ENCODE measurements at places on chromosomes 3 and 15.

- peak; percentile 56 for DNase-seq
Measured at GRCh38 chr3:112136959-112137693, 4.1 kb upstream of the GCSAM start.

- no peak for DNase-seq
Measured at GRCh38 chr3:189842681-189843602, 211.8 kb downstream of the TP63 start.

DNA sequence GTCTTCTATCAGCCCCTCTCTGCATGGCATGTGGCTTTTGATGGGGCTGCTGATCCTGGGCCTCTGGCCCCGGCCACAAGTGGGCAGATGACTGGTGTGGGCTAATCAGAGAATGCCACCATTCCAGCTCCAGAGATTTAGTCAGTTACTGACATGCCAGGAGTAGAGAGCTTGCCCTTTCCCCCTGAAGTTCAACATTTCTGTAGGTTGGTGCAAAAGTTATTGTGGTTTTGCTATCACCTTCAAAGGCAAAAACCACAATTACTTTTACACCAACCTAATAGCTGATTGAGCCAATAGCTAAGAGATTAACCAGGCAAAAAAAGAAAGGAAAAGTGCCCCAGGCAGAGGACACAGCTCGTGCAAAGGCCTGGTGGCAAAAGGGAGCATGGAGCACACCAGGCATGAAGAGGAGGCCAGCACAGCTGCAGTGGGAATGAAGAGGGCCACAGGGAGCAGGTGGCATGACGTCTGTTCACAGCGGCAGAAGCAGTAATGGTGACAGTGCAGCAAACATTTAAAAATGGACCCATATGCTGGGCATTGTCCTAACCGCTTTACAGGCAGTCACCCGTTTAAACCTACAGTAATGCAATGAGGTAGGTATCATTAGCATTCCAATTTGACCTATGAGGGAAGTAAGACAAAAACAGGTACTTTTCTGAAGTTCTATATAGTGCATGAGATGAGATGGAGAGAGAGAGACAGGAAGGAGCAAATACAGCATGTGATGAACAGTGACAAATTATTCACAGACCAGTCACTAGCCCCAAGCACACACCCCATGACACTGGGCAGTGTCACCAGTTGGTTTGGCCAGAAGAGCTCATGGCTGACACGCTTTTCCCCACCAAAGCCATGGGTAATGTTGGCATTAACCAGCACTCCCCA, 373.0 kb upstream of the PROK2 start:
- DNase-seq: peak; percentile 88

DNA sequence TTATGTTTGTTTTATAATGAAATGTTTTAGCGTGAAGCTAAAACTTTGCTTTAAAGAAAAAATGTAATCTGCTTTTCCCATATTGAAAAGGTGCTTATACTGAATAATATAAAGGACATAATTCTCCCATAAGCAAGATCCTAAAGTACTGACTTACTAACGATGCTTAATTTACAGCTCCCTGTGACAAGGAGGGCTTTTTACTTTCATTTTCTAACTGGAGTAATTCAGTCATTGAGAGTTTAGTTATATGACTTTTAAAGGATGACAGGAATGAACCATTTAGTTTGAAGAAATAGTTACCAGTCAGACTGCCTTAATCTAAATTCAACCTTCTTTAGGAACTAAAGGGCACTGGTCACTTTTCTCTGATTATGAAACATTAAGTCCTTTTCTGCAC, 19.3 kb upstream of the ZPLD1 start:
- DNase-seq: no peak

- peak; percentile 88 for DNase-seq
Measured at GRCh38 chr3:32684800-32685542, at the start of gene CNOT10. TSS of gene CNOT10 (plus strand) at chr3:32685188. CDS start at chr3:32685461, 273 bp downstream.

- DNase-seq: no peak
Measured at GRCh38 chr15:65553691-65554090, 23.4 kb downstream of the HACD3 start.

DNA sequence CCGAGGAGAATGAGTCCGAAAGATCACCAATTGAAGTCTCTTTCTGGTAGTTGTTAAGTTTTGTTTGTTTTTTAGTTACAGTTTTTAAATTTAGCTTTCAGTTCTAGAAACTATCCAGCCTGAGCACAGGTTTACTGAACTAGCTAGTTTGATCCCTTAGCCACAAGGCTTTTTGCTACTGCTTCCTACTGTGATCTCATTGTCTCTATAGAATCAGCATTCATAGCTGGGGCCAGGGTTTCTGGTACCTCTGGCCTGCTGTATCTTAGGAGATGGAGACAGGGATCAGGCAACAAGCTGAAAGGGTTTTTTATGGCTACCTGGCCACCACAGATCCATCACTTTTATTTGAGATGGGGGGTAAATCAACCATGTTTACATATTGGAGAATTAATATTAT, 37.0 kb downstream of the GOLM2 start:
- no peak for DNase-seq

DNA sequence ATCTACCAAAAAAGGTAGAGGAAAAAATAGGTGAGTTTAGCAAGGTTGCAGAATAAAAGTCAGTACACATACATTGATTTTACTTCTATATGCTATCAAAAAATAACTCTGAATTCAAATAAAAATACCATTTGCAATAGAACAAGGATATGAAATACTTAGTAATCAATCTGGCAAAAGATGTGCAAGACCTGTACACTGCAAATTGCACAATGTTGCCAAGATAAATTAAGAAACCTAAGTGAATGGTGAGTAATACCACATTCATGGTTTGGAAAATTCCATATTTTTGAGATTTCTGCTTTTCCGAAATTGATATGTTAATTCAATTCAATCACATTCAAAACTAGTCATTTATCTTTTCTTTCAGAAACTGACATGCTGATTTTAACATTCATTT, 464.8 kb downstream of the EPHA3 start:
- DNase-seq: no peak

DNA sequence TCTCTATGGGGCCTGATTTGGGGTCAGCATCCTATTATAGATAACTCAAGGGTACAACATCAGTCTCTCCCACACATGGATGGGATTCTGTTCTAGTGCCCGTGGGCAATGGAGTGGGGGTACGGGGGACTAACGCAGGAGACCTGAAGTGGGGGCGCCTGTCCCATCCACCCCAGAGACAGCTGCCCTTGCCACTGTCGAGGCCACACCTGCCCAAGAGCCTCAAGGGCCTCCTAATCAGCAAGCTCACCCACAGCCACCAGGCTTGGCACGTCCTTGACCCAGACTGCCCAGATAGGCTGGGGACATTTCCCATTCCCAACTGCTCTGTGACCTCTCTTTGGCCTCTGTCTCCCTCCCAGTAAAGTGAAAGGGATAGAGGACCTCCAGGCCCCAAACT, 8.5 kb upstream of the ISLR2 start:
- no peak for DNase-seq

- DNase-seq: no peak
Measured at GRCh38 chr15:61205346-61205921, 23.7 kb downstream of the RORA start.

DNA sequence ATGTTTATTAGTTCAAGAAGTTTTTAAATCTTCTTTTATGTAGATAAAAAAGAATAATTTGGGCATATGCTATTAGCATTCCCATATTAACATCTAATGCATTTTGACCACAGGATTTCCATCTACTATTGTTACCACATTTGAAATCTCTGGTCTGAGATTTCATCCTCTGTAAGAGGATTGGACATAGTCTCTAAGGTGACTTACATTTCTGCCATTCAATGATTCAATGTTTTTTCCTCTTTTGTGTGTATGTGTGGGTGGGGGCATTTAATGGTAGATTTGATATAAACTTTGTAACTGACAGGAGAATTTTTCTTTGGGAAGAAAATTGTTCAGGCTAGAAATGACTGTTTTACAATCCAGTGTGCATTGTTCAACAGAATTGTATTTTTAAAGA, 307.3 kb upstream of the RBMS3 start:
- no peak for DNase-seq

DNA sequence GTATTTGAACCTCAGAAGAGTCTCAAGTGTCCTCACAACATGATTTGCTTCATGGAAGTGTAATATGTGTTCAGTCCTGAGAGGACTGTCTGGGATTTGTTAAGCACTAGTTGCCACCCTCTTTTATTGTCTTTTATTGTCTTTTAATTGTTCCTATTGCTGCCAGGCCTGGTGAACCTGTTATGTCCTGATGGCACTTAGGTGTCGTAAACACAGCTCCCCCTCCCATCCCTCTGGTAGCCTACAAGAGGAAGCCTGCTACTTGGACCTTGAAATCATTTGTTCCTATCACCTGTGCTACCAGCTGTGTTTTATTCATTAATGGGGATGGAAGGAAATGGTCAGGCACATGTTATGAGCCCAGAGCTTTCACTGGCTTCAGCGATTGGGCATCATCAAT, 19.3 kb downstream of the CCNB2 start:
- no peak for DNase-seq

DNA sequence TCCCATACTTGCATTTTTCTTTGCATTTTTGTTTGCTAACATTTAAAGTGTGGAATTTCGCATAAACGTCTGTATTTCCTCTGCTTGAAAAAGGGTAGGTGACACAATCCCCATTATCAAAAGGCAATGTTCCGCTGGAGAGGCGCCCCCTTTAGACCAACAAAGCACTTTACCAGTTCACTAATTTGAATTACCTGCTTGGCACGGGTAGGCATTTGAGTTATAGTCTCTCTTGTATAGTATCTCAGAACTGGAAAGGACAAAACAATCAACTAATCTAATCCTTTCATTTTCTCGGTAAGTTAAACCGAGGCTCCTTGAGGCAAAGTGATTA, 775 bp upstream of the CCDC39 start:
- peak; percentile 73 for DNase-seq

GRCh38 chr15:91947683-91948608, 94.4 kb downstream of the SLCO3A1 start:
- no peak for DNase-seq

DNA sequence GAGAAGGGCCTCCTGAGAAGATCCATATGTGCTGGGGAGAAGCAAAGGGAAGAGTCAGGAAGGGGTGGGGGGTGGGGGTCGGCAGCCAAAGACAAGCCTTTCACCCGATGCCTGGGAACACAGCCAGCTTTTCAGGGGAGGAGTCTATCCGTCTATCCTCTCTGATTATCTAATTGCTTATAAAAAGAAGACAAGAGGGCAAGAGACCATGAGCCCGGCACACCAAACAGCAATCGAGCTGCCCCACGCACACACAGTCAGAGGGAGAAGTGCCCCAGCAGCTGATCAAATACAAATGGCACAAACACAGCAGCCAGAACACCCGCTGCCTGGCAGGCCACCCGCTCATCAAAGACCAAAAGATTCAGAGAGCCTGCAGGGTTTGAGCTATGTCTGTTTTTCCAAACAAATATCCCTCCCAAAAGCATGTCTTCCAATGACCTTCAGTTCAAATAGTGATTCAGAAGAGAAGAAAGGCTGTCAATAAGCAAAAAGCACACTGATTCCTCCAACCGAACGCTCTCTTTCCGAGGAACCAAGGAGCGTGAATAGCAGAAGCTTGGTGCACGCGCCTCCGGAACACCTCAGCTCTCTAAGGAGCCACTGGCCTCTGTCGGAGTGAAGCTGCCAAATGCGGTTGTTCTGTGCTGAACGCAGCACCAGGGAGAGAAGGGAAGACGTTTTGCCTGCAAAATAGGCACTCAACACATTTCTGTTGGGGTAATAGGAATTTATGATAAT, 419.2 kb downstream of the OCA2 start:
- peak; percentile 89 for DNase-seq

DNA sequence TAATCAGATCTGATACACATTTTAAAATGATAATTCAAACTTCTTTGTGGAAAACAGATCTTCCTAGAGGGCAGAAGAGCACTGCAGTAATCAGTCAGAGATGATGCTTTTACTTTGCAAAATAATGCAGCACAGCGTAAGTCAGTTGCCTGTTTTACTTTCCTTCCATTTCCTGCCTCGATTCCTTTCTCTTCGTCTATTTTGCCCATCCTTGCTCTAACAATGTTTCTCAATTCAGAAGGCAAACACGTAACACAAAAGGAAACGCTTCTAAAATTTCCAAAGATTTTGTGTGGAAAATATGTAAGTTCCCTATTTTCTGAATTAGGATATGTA, 119.9 kb downstream of the P3H2 start:
- DNase-seq: no peak

- no peak for DNase-seq
Measured at GRCh38 chr3:45793482-45794176, 2.7 kb downstream of the SLC6A20 start.

GRCh38 chr15:57152666-57153539, 223.4 kb upstream of the CGNL1 start:
- no peak for DNase-seq

- no peak for DNase-seq
Measured at GRCh38 chr15:78681281-78682003, 40.4 kb upstream of the CHRNB4 start.

DNA sequence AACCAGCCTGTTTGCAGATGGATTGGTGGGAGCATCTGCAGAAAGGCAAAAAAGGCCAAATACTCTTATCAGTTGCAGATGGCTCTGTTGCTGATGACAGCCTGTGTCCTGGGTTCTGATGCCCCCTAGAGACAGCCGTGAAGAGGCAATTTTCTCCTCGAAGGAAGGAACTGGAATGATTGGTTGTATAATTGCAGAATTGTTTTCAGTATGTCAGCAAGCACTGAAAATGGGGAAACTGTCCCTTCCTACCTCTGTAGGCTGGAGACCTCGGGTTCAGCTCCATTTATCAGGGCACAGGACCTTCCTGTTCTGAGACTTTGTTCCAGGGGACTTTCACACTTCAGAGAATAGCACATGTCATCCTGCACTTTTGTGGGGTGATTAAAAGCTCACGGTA, 103.0 kb downstream of the PGPEP1L start:
- peak; percentile 40 for DNase-seq

- no peak for DNase-seq
Measured at GRCh38 chr3:73653877-73654276, 29.1 kb upstream of the PDZRN3 start.

DNA sequence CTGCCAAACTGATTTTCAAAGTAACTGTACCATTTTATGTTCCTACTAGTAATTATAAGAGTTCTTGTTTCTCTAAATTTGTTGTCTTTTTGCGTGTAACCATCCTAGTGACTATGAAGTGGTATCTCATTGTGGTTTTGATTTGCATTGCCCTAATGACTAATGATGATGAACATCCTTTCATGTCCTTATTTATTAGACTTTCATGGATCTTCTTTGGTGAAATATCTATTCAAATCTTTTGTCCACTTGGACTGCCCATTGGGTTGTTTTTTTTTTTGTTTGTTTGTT, 3.6 kb downstream of the OXSR1 start:
- DNase-seq: no peak

DNA sequence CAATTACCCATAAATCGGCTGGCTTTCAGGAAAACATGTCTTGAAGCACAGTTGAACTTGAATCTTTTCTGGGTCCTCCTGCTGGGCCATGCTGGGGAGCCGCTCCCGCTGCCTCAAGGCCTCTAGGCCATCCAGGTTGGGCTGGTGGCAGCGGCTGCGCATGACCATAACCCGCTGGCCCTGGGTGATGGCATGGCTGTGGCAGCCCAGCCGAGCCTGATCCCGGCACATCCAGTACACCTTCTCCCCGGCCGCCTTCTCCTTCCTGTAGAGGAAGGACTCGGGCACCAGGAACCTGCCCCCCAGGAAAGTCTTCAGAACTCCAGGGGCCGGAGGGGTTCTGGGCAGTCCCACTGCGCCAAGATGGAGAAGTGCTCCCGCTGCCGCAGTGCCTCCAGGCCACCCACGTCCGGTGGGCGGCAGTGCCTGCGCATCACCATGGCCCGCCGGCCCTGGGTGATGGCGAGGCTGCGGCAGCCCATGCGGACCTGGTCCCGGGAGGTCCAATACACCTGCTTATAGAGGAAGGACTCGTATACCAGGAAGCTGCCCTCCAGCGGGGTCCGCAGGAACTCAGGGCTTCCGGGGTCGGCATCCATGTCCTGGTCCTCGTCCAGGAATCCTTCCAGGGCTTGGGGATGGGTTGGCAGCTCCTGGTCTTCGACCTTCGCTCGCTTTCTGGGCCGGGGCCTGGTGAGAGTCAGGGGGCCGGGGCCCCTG, 84.3 kb upstream of the FXR1 start:
- no peak for DNase-seq
